Myometrial cell (primary cell): ENCODE measurements at places on chromosomes 12 and 14. TPM values are rescaled to one million over a fixed set of nuclear protein-coding genes. Genes with fewer than 3 reads are reported as not detected.

Gene BDKRB2
- total RNA-seq = 30.8 and 35.8 TPM in 2 replicates

Gene C12orf50
- not detected in 2 replicates for total RNA-seq

Gene PPM1H
- under 0.01 TPM in 1 of 2 replicates, not detected in the other for total RNA-seq

Gene SLC4A8
- 2.0 and 8.3 TPM in 2 replicates for total RNA-seq

Gene STAT6
- 88.5 and 91.3 TPM in 2 replicates for total RNA-seq

Gene FAM186B
- not detected in 2 replicates for total RNA-seq

Gene KRT79
- not detected in 2 replicates for total RNA-seq

Gene CLEC1B
- total RNA-seq = not detected in 2 replicates

Gene CD69
- 2.3 and 2.6 TPM in 2 replicates for total RNA-seq

Gene KRT1
- total RNA-seq = not detected in 2 replicates

Gene ZC2HC1C
- total RNA-seq = 0.71 and 2.0 TPM in 2 replicates

Gene HOXC6
- 0.86 and 2.5 TPM in 2 replicates for total RNA-seq

Gene KLHL33
- under 0.01 and 0.35 TPM in 2 replicates for total RNA-seq

Gene ANKRD33
- total RNA-seq = not detected in 2 replicates

Gene MGAT2
- 95.0 and 103 TPM in 2 replicates for total RNA-seq

Gene CLMN
- total RNA-seq = under 0.01 and 0.29 TPM in 2 replicates

Gene OASL
- total RNA-seq = 0.18 and 0.29 TPM in 2 replicates

Gene KRT75
- total RNA-seq = not detected in 2 replicates

Gene HEBP1
- 8.6 and 9.0 TPM in 2 replicates for total RNA-seq
